ENCODE measurements at places on chromosomes 11 and 22. TPM values are rescaled to one million over a fixed set of nuclear protein-coding genes. Genes with fewer than 3 reads are reported as not detected.

GRCh38 chr22:44926491-44927415, 83.1 kb downstream of the PHF21B start:
- DNase-seq, result no peak

DNA sequence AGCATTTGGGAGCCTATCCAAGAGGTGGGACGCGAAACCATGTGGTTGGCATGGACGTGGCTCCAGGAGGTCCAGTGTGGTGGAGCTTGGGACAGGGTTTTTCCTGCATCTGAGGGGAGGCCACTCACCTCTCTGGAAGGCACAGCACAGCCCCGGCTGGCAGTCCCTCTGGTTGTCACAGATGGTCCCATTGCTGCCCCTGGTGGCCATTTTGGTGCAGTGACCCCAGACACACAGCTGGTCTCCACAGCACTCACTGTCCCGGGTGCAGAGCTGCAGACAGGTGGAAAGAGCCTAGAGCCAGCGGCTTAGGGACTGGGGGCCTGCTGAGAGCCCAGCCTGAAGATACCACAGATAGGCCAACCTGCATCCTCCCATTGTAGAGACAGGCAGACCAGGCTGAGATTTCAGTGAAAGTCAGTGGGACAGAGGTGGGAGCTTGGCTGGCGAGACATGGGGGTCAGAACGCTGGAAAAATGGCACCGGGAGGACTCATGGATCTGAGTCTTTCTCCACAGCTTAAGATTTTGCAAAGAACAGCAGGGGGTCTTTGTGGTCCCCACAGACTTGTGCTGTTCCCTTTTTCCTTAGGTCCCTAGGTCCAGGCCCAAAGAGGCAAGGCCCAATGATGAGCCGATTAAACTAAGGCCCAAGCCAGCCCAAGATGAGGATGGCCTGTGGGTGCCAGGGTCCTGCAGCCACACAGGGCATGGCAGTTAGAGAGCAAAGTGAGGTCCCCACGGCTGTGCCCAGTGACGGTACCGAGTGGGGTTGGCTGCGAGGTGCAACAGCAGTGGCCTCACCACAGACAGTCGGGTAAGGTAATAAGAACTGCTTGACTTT, 41.4 kb downstream of the DKK3 start:
- DNase-seq, result no peak

DNA sequence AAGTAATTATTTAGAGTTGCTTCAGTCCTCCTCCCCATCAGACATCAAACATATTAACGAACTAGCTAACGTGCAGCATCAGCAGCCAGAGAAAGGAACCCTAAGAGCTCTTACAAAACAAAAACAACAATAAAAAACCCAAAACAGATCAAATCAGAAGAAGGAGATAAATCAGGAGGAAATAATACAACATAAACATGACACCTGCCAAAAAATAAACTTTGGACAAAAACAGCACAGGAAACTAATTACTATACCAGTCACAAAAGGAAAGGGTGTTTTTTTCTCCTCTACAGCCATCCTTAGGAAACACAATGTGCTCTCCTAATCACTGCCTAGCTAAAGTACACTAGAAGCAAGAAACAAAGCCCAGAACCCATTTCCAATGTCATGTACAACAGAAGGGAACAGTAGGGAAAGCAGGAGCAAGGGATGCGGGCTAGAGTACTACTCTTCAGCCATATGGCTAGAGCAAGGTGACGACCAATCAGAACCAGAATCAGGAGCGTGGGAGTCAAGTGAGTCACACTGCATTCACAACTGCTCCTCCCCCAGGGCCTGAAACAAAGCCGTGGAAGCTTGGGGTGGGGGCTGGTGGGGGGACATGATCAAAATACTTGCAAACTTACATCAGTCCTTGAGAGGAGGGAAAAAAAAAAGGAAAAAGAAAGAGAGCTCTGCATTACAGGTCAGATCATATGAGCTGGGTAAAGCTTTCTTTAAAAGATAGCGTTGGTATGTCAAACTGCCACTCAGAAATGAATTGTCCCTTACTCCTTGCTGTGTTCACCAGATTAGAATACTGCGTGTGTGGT, 60.4 kb downstream of the LARGE2 start:
- peak; percentile 42 for DNase-seq

GRCh38 chr11:94504689-94505293, 7.5 kb upstream of the C11orf97 start:
- no peak for DNase-seq

Gene PANX3
- not detected for total RNA-seq

Gene MTA2
- 55.9 TPM for total RNA-seq

Gene SERGEF
- total RNA-seq, result 32.0 TPM

Gene MISFA
- not detected for total RNA-seq

DNA sequence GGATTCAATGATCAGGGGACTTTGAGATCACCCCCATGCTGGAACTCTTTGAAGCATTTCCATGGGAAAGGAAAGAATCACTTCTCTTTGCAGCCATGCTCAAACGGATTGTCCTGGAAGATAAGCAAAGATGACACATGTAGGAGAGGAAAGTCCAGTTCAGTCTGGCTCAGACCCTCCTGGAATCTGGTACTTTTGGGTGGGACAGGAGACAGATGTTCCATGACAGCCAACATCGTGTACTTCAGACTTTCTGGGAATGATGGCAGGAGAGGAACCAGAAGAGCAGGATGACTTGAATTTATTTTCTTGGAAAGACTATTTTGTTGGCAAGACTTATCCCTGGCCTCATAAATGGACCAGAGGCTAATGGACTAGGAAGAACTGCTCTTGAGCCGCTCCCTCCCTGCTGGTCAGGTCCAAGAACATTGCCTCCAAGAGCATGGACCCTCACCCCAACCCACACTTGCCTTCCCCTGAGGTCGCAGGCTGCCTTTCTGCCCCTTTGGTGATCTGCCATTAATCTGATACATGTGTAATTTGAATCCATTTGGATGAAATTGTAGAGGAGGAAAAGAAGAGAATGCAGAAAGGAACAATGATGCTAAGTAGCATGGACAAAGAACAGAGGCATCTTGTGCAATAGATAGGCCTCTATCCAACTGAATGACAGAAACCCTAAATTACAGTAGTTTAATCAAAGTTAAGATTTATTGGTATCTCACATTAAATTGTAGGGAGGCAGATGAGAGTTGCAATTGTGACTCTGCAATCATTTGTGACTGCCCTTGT, 201.0 kb downstream of the SNX19 start:
- DNase-seq, result no peak

DNA sequence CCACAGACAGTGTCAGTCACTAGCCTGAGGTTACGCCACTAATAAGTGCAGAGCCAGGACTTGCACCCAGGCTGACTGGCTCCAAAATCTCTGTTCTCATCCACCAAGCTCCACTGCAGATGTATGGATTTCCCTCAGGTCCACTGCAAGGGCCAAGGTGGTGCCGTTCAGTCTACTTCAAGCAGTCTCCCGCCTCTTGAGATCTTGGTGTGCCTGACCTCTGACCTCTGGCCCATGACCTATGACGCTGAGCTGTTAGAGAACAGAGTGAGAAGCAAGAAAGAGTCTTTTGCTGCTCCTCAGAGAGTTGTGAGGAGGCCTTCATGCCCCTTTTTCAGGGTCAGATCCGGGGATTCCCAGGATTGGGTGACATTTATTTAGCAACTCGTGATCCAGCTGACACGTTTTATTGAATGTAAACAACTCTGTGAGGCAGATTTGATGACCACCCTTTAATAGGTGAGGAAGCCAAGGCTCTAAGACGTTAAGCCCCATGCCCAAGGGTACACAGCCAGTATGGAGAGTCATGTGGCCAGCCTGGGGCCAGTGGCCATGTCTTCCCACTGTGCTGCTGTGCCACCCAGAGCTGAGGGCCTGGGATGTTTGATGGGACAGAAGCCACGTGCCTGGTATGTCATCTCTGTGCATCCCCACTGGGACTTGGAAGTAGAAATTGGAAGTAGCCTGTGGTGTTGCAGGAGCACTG, 25.2 kb downstream of the DCPS start:
- no peak for DNase-seq

DNA sequence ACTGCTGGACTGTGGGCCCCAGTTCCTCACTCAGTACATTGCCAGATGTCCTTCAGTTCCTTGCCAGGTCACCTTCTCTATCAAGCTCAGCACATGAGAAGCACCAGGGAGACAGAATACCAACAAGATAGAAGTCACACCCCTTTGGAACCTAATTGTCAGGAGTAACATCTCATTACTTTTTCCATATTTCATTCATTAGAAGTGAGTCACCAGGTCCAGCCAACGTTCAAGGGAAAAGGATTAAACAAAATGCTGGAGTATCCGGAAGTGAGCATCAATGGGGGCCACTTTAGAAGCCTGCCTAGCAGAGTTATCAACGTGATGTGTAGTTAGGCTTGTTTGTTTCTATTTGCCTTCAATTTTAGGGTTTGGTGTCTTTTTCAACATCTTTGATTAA, 569.3 kb downstream of the MIAT start:
- no peak for DNase-seq

Measured in thoracic aorta (tissue), 2 donors.